ENCODE measurements at places on chromosomes 13 and 19. TPM values are rescaled to one million over a fixed set of nuclear protein-coding genes. Genes with fewer than 3 reads are reported as not detected.

DNA sequence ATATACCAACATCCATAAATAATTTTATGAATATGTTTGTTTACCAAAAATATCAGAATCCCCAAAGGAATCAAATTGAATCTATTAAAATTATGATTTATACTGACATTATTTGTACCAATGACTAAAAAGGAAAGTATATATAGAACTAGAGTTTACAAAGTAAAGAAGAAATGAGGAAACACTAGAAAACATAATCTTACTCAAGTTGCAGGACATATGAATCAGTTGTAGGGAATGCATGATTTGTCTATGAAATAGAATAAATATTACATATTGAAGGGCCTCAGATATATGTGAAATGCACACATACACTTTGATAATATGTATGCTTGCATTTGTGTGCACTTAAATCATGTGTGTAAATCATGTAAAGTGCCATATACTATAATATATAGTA, 1466.4 kb downstream of the EFNB2 start:
- DNase-seq, result no peak

- DNase-seq, result peak; percentile 51
Measured at GRCh38 chr19:43524922-43525835, 1.8 kb downstream of the ETHE1 start.

DNA sequence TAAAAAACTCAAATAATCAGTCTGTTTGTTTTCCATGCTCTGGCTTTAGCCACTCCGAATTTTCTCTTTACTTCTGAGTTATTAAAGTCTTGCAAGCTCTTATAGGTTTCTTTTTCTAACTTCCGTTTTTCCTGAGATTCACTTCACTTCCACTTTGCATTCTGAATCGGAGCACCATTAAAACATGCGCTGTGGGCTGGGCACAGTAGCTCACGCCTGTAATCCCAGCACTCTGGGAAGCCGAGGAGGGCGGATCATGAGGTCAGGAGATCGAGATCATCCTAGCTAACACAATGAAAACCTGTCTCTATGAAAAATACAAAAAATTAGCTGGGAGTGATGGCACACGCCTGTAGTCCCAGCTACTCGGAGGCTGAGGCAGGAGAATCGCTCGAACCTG, 357.9 kb downstream of the SLITRK6 start:
- no peak for DNase-seq

DNA sequence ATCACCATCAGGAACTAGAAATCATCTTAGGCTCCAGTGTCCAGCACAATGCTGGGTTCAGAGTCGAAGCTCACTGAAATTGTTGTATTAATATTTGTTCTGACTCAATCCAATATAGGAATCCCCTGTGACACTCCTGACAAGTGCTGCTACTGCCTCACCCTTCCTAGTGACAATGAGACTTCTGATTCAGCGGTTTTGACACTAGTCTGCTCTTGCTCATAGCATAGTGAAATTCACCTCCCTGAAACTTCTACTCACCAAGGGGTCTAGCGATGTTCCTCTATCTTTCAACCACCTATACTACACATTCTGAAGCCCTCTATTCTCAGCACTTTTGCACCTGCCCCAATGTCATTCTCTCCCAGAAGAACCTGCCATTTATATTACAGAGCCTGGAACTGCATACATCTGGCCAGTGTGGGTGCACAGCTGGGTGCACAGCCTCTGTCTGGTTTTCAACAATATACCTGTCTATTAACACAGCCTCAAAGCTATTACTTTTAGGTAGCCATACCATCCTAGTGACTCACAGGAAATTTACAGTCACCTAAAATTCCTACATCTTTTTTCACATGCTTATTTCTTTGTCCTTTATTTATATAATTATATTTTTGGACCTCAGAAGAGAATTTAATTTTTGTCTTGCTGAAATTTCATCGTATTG, 88.3 kb downstream of the DOCK9 start:
- no peak for DNase-seq

GRCh38 chr13:18235756-18236527, 945.7 kb downstream of the TUBA3C start:
- DNase-seq, result no peak

GRCh38 chr13:111549464-111549863, 229.0 kb downstream of the TEX29 start:
- no peak for DNase-seq

DNA sequence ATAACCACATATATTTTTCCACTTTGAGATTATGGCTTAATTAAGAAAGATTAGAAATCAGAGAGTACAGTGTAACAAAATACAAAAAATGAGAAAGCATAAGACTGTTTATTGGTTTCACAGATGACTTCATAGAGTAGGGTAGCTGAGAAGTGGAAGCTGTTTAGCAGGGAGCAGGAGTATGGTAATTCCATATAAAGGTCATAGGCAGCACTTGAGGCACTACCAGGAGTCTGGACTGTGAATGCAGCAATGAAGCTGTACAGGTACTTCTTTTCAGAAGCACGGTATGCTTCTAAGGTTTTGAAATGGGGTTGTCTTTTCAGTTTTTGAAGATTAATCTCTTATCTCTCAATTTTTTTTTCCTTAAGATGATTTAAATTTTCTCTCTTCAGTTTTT, 69.2 kb downstream of the MICU2 start:
- no peak for DNase-seq

DNA sequence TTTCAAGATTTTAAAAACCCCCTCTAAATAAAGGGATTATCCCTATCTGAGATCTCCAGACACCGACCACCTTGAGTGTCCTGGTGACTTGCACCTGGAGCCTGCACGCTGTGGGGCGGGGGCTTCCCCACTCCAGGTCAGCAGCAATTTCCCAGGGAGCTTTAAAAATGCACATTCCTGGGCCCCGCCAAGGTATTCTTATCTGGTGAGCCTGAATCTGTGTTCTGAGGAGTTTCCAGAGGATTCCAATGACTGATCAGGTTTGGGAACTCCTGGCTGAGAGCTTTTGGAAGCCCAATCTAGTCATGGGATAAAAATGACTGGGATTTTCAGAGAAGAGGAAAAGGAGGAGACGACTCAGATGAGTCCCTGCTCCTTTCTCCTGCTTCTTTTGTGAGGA, 66.1 kb downstream of the FGF9 start:
- no peak for DNase-seq

DNA sequence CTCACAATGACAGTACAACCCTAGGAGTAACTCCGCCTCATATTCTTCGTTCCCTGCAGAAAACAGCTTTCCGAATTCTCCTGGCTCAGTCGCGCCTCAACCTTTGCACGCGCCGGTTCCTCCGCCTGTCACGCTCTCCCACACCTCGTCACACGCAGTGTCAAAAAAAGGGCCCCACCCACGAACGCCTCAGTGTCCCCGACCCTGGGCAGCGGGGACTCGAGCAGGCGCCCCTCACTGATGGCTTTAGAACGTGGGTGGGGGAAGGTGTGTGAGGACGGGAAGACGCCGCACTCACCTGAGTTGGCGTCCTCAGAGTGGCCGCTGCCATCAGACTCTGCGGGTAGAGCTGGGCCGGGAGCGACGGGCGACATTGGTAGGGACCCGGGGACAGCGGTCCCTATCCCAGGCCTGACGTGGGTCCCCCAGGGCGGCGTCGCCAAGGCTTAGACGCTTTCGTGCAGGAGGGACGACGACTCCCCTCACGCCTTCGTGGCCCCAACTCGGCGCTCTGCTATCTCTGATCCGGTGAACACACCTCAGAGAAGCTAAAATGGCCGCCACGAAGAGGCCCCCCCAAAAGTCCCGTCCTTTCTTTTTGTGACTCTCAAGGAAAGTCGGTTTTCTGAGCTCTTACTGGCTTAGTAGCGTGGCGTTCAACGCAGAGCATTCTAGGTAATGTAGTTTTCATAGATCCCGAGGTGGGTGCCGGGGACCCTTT, at the start of gene ZNF154:
TSS of gene ZNF154 (minus strand) at position 564 of the 721 bp plus-strand sequence. CDS start at position 331, 233 bp downstream.
- peak; percentile 36 for DNase-seq

ZNF85 gene
- total RNA-seq, result 9.5 TPM

All from endothelial cell of umbilical vein (primary cell).